GM13977 (cell line): ENCODE measurements at places on chromosomes 16 and 17.

DNA sequence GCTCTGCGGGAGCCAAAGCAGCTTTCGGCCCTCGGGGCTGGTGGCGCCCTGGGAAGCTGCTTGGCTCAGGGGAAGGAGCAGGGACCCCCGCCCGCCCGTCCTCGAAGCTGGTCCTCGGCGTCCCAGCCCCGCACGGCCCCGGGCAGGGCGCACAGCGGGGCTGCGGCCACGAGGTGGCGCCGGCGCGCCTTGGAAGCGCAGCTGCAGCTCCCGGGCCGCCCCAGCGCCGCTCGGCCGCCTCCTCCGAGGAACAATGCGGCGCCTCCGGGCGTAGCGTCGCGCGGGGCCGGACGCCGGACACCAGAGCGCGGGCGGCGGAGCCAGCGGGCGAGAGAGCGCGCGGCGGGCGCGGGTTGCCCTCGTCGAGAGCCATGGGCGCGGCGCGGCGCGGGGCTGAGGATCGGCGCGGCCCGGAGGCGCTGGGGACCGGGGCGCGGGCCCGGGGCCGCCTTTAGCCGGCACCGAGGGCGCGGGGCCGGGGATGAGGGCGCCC lies at the start of gene MGAT5B:
TSS of gene MGAT5B (plus strand) at position 229 of the 493 bp plus-strand sequence. CDS start 626 bp downstream, outside the sequence.
- peak; percentile 97 for DNase-seq

DNA sequence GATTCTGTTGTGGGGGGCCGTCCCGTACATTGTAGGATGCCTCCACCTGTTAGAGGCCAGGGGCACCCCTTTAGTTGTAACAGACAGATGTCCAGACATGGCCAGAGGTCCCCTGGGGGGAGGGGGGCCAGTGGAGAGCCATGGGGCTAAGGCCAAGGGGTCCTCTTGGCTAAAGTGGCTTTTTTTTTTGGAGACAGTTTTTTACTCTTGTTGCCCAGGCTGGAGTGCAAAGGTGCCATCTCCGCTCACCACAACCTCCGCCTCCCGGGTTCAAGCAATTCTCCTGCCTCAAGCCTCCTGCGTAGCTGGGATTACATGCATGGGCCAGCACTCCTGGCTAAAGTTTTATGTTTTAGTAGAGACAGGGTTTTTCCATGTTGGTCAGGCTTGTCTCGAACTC lies 229.0 kb downstream of the CPPED1 start:
- no peak for DNase-seq

DNA sequence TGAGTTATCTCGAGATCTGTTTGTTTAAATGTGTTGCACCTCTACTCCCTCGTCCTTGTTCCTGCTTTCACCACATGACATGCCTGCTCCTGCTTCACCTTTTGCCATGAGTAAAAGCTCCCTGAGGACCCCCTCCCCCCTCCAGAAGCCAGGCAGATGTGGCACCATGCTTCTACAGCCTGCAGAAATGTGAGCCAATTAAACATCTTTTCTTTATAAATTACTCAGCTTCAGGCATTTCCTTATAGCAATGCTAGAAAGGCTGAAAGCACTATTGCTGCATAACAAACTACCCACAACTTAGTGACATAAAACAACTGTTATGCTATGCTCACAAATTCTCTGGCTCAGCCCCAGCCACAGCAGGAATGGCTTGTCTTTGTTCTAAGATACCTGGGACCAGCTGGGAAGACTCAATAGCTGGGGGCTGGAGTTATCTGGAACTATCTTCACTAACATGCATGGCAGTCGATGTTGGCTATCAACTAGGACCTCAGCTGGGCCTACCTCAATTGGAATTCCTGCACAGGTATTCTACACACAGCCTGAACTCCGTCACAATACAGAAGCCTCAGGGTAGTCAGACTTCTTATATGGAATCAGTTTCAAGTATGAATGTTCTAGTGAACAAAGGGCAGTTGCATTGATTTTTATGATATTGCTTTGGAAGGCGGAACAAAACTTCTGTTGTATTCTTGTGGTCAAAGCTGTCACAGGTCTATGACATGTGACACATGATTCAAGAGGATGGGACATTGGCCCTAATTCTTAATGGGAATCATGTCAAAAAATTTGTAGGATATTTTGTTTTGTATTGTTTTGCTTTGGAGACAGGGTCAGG lies 186.0 kb upstream of the PIRT start:
- DNase-seq, result no peak

- DNase-seq, result no peak
These were observed 23.0 kb upstream of the RNF135 start for GRCh38 chr17:30947796-30948195.

DNA sequence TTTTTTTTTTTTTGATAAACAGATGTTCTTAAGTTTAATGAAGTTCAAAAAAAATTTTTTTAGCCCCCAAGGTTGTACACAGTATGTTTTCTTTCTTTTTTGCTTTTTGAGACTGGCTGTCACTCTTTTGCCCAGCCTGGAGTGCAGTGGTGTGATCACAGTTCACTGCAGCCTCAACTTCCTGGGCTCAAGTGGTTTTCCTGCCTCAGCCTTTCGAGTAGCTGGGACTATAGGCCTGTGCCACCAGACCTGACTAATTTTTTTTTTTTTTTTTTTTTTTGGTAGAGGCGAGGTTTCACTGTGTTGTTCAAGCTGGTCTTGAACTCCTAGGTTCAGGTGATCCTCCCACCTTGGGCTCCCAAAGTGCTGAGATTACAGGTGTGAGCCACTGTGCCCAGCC lies 12.8 kb downstream of the ITGAE start:
- no peak for DNase-seq

GRCh38 chr17:78474614-78475146 lies 96.2 kb downstream of the PGS1 start:
- DNase-seq, result peak; percentile 62

- no peak for DNase-seq
These were observed 21.1 kb upstream of the DOK4 start for GRCh38 chr16:57507136-57508034.

DNA sequence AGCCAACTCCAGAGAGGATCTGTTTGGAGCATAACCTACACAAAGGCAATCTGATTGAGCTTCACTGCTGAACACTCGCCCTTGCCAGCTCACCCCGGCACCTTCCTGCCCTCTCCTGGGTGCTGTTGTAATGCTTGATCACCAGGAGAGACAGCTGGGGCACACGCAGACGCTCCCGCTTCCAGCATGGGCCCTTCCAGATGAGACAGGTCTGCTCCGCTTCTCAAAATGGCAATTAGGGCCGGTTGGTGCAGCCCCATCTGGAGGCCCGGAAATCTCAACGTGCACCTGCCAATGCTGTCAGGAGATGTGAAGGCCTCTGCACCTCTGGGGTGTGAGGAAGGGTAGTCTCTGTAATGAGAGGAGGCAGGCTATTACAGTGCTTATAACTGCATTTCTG lies 206.1 kb downstream of the ABCC12 start:
- DNase-seq, result no peak

DNA sequence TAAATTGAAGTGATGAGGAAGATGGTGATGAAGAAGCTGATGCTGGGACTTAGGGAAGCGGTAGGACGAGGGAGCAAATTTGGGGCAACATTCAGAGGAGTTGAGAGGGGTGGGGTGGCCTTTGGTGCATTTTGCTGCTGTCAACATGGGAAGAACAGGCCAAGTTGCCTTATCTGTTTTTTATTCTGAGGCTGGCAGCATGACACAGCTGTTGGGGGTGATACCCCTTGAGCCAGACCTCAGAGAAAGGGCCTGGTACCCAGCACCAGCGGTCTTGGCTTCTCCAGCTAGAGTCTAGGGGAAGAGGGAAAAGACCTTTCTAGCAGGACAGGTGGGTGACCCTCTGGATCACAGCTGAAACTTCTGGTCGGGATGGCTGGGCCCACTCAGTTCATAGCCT lies 4.6 kb downstream of the IGFBP4 start:
- no peak for DNase-seq

GRCh38 chr16:87241137-87241771 lies 75.9 kb downstream of the C16orf95 start:
- no peak for DNase-seq

GRCh38 chr16:87207509-87207908 lies 109.7 kb downstream of the C16orf95 start:
- DNase-seq, result no peak

DNA sequence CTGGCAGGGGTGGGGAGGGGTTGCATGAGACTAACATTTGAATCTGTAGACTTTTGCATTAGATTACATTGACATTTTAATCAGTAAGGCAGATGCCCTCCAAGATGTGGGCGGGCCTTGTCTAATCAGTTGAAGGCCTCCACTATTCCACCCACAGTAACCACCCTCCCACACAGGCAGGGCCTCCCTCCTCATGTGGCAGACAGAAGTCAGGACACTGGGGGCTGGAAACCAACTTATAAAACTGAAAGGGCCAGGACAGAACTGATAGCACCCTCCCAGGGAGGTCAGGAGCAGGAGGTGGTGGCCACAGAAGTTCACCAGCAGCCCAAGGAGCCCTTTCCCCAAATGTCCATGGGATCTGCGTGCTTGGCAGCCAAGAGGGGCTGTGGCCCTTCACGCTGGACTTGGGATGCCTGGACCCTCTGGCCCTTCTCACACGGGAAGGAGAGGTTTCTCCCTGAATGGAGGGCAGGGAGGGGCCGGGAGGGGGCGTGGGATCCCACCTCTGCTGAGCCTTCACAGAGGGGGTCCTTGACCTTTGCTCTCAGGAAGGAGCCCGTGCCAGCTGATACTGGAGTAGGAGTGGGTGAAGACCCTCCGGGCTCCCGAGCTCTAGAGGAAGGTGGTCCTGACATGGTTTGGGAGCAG lies 4.6 kb downstream of the PYCR1 start:
- DNase-seq, result no peak

DNA sequence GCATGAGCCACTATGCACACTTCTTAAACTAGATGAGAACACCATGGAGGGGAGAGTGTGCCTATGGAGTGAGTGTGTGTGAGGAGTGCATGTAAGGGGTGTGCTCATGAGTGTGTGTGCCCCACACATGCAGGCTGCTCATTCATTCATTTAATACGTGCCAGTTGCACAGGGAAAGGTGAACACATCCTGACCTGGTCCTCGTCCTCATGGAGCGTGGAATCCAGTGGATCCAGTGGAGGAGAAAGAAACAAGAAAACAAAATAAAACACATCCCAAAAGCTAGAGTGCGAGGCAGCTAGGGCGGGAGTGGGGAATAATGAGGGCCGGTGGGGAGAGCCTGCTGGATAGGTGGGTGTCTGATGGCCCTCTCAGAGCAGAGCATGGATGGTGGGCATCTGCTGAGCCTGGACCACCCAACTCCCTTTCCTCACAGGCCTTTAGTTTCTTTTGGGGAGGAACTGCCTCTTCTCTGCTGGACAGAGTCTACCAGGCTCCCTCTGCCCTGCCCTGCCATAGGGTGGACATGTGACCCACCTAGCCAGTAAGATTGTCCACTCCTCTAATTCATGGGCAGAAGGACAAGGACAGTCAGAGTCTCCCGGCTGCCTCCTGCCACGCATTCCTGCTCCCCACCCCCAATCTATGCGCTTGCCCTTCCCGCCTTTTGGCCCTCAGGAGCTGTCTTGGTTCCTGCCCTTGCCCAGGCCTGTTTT lies 204.3 kb downstream of the RAB11FIP4 start:
- DNase-seq, result no peak

- DNase-seq, result no peak
These were observed 161.0 kb downstream of the CBLN1 start for GRCh38 chr16:49120631-49121030.
